ENCODE measurements at places on chromosomes 4 and X.

GRCh38 chrX:40908026-40908425 is 172.7 kb upstream of the MED14 start:
- no peak for DNase-seq

DNA sequence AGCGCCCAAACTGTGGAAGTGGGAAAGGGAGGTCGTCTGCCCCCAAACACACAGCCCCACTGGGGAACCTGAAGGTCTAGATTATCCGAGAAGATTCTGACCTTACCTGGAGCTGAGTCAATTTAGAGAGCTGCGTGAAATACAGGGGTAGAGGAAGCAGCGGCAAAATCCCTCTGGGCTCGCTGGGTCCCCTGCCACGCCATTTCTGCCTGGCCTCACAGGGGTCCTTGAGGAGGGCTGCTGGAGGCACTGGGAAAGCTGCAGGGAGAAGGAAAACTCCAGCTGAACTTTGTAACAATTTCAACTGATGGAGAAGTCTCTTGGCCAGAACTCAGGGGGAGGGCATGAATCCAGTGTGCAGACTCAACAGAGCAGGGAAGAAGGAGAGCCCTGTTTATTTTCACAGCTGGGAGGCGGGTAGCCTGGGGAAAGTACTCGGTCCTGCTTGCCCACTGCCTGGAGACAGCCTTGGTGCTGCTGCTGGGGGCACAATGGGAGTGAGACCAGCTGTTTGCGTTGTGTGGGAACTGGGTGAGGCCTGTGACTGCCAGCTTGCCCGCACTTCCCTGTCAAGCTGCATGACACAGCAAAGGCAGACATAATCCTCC is 93.2 kb upstream of the MAPK10 start:
- no peak for DNase-seq

- DNase-seq: no peak
Measured at GRCh38 chr4:95563638-95564337, 15.0 kb upstream of the UNC5C start.

- DNase-seq: no peak
Measured at GRCh38 chr4:11603591-11604194, 175.0 kb upstream of the HS3ST1 start.

- DNase-seq: no peak
Measured at GRCh38 chr4:126630230-126630629, 1002.5 kb upstream of the INTU start.

GRCh38 chr4:139795527-139796314 is 130.1 kb downstream of the MGST2 start:
- DNase-seq: no peak

DNA sequence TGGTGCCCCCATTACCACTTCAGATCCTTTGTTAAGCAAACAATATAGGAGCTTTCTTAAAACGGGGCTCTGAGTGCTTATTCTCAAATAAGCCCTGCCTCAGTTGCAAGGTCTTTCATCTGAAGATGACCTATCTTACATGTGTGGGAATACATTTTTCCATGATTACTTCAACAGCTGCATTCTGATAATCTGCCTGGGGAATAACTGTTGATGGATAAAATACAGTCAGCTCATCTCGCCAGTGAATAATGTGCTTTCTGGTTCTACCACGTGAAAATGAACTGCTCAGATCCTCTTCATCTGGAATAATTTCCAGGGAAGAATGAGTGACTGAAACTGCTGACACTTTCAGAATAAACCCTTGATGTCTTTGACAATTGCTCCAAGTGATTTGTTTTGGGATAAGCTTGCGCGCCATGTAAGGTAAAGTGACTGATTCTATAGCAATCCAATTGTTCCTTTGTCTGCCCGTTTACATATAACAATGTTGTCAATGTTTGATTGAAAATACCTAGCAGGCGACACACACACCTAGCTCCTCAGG is 161.3 kb downstream of the RTL9 start:
- DNase-seq: no peak

GRCh38 chrX:40418146-40418812 is 162.5 kb upstream of the ATP6AP2 start:
- no peak for DNase-seq

- no peak for DNase-seq
Measured at GRCh38 chr4:183831026-183831446, 74.1 kb upstream of the STOX2 start.

- DNase-seq: no peak
Measured at GRCh38 chrX:38181357-38181756, 39.3 kb downstream of the SRPX start.

DNA sequence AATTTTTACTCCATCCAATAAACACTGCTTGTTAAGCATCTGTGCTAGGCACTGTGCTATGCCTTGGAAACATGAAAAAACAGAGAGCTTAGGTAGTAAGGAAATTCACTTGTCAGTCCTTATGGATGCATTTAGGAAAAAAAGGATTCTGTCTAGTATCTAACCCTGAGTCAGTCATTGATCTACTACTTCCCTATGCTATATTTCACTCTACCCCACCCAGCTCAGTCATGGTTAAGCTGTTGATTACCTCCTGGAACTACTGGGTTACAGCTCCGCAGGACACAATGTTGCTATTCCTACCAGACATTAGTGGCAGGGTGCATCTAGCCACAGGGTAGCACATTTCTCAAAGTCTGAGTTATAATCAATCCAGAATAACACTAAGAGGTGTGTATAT is 2.9 kb upstream of the USP53 start:
- DNase-seq: no peak

DNA sequence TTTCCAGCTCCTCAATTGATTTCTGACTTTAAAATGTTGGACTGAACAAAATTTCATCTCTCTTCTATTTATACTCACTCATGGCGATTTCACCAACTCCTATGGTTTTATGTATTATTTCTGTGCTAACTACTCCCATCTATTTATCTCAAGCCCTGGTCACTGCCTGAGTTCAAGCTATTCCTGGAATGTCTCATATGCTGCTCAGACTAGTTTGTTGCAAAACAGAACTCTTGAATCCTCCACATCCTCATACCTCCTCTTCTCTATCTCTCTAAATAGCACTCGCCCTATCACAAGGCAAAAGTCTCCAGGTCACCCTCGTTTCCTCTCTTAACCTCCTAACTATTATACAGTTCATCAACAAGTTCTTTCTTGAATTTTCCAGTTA is 19.0 kb upstream of the DDX60 start:
- no peak for DNase-seq

- no peak for DNase-seq
Measured at GRCh38 chrX:7090641-7091040, 56.9 kb upstream of the STS start.

DNA sequence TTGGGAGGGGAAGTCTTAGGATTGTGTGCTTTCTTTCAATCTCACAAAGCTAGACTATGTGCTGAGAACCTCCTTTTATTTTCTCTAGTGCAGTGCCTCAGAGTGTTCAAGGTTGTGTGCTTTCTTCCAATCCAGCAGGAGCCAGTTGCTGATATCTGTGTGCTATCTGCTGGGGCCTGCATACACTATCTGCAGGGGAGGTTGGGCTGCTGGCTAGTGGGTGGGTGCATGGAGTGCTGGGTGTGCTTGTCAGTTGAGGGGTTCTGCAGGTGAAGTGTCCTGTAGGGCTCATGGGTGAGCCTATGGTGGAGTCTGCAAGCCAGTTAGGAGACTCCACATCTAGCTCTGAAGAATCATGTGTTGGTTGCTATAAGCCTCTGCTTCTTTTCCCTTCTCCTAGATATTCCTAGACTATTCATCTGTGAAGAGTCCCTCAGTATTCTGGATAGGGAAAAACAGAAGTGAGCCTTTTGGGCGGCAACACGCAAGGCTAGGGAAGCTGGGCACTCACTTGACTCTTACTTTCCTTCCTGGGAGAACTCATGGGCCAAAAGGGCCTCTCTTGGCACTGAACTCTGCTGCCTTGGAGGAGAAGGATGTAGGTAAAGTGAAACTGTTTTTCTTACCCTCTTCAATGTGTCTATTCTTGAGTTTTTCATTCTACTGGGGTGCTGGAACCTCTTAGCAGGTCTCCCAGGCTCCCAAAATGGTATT is 8.0 kb upstream of the CISD2 start:
- no peak for DNase-seq

DNA sequence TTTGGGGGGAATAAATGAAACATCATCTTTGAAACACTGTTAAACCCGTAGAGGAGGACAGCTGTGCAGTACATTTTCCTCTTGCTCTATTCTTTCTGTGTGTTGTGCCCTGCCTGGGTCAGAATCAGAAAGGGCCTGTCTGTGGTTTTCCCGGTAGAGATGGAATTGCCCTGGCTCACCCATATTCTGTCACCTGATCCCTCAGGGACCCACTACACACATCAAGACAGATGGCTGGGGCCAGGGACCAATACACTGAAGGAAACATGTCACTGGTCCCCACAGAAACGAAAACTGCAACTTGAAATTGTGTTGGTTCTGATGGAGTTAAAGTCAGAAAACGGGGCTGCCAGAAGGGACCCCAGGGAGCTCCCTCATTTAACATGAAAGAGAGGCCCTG is 114.9 kb downstream of the ZNF827 start:
- no peak for DNase-seq

DNA sequence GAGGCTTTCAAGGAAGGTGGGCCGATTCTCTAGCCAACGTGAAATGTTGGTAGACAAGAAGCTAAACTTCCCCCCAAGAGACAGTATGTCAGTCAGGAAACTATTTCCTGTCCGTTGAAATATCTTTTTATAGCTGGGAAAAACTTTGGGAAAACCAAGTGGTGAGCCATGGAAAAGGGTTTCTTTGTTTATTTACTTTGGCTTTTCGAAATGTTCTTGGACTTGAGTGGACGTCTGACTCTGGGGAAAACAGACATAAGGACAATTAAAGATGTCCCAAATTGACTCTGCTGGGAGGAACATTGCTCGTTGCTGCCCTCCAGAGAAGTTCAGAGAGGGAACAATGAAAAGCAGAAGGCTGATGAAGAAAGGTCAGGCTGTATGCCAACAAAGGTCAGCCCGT is 295.4 kb downstream of the RAPGEF2 start:
- no peak for DNase-seq

DNA sequence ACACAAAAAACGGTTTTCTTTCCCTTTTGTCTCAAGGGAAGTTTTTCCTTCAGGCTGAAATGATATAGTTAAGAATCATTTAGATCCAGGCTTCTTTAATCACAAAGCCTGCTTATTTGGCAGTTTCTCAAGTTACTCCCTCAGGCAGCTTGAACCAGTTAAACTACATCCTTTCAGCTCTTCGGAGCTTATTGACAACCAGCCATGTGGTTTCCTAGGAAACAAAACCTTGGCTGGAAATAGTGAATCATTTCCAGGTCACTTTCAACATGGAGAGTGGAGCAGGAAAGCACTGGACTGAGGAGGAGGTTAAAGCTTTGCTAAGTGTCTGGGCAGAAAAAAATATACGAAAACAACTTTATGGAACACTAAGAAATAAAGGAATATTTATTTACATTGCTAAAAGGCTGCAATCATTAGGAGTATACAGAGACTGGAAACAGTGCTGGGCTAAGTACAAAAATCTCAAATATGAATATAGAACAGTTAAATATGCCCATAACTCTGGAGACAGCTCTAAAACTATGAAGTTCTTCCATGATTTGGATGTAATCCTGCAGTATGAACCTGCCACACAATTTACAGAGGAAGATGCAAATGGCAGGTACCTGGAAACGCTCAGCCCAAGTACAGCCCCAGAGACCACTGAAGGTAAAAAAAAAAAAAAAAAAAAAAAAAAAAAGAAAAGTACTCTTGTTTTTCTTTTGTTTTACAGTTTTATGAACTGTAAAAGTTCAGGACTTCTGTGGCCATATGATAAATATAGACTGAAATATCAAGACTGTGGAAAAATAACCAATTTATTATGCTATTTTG is 23.2 kb upstream of the AASDH start:
- DNase-seq: no peak

DNA sequence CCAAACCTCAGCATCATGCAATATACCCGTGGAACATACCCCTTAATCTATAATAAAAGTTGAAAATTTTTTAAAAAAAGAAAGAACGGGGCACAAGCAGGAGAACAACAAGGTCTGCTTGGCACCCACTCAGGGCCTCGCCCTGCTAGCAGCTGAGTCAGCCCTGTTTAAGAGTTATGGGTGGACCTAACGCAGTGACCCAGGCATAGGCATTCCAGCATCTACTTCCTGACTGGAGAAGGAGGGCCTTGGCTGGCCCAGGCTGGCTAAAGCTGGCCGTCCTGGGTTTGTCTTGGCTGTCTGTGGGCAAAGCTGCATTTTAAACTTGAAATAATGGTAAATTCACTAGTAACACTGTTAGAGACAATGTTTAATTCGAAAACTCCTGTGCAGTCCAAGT is 236.7 kb upstream of the PGRMC2 start:
- no peak for DNase-seq

DNA sequence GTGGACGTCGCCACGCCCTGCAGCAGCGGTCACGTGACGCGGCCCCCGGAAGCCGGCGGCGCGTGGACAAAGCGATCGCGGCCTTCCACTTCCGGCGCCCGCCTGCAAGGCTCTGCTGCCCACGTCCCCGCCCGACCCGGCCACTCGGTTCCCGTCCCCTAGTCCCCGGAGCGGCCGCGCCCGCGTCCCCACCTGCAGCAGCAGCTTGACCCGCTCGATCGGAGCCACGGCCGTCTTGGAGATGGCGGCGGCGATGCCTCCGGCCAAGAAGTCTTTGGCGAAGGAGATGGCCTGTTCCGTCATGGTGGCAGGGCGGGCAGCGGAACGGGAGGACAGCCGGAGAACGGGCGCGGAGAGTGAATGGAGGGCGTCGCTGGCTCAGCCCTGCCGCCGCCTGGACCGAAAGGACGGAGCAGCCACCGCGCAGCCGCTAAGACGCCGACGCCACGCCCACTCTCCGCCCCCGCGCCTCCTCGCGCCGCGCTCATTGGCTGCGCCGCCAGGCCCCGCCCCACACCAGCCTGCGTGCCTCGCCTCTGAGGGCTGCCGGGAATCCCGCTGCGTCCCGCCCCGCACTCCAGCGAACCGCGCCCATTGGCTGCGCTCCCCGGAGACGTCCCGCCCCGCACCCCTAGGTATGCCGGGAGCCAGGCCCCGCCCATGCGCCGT is at the start of gene SLC25A6:
Gene SLC25A6 (minus strand): TSS at position 407 of the 669 bp plus-strand sequence. CDS start 104 bp downstream, at position 303.
- peak; percentile 98 for DNase-seq

DNA sequence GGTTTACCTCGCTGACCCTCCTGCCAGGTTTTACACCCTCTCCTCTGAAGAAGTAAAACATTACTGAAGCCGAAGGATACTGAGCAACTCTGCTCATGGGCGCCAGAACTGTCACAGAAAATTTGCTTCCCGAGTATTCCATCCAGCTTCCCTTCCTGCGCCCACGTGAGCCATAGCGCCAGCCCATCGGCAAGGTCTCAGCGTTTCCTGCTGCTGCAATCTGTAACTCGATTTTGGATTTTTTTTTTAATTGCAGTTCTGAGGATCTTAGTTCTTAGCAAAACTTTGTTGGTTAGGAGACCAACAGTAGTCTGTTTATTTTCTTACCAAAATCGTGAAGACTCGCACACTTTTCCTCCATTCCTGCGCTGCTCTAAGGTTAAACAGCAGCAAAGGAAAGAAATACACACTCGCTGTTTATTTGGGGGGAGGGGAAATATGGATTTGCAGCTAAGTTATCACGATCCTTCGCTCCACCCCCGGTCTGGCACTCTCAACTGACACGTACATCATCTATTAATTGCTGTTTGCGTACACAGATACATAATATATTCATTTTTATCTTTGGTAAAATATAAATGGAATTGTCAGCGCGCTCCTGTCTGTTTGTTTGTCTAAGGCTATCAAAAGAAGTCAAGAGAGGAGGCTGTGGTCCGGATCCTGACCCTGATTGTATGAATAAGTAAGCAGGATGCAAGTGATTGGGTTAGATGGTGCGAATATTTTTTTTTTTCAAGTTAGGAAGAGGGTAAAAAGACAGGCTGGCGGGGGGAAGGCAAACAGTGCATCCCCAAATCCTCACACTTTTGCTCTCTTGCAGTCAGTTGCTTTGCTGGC is at the start of gene TLL1:
Gene TLL1 (plus strand): TSS at position 777 of the 837 bp plus-strand sequence. CDS start 668 bp downstream, outside the sequence.
- DNase-seq: no peak
